ENCODE measurements at places on chromosomes 12 and 14. TPM values are rescaled to one million over a fixed set of nuclear protein-coding genes. Genes with fewer than 3 reads are reported as not detected.

Gene FAM161B
- 1.9 TPM for total RNA-seq

Gene CMA1
- not detected for total RNA-seq

Gene SERPINA9
- not detected for total RNA-seq

- DNase-seq = peak; percentile 74
These were observed 29.1 kb downstream of the SH2B3 start for GRCh38 chr12:111434680-111435338.

DNA sequence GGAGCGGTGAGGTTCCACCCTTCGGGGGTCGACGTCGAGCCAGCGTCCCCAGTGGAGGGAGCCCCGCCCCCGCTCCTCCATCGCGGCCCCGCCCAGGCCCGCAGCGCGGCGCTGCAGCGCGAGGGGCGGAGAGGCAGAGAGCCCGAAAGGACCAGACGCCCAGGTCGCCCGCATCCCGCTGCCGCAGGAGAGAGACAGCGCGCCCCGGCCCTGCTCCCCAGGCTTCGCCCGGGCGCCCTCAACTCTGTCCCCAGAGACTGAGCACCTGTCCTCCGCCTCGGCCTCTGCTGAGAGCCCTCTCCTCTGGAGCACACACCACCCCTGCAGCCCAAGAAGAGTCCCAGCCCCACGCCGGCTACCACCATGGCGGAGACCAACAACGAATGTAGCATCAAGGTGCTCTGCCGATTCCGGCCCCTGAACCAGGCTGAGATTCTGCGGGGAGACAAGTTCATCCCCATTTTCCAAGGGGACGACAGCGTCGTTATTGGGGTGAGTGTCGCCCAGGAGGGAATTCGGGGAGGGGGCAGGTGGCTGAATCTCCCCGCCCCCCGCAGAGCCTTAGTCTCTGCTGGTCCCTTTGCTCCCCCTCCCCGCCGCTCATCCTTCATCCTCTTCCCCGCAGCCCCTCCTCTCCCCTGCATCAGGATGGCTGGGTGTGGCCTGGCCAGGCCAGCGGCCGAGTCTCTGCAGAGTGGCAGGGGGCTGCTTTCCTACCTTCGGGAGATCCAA, at the start of gene KIF5A:
Gene KIF5A (plus strand): TSS at position 136 of the 732 bp plus-strand sequence. CDS start 228 bp downstream, at position 364.
- DNase-seq = peak; percentile 41
